Epithelial cell of proximal tubule (primary cell): ENCODE measurements at places on chromosomes 1 and 21.

- no peak for DNase-seq
Observed at GRCh38 chr1:205512059-205513045, 7.9 kb downstream of the CDK18 start.

- DNase-seq, result no peak
Observed at GRCh38 chr1:119372503-119373086, 4.0 kb downstream of the HAO2 start.

- no peak for DNase-seq
Observed at GRCh38 chr1:12669529-12670068, 25.7 kb downstream of the AADACL4 start.

- DNase-seq, result no peak
Observed at GRCh38 chr1:35285771-35286606, 17.5 kb downstream of the ZMYM4 start.

DNA sequence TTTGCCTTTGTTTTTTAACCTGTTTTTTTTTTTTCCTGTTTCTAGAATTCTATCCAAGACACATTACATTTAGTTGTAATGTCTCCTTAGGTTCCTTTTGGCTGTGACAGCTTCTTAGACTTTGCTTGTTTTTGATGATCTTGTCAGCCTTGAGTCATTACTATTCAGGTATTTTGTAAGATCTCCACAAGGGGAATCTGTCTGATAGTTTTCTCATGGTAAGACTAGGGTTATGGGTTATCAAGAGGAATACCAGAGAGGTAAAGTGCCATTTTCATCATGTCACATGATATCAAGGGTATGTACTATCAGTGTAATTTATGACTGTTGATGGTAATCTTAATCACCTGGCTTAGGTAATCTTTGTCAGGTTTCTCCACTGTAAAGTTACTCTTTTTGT, 99.1 kb upstream of the GFI1 start:
- no peak for DNase-seq

DNA sequence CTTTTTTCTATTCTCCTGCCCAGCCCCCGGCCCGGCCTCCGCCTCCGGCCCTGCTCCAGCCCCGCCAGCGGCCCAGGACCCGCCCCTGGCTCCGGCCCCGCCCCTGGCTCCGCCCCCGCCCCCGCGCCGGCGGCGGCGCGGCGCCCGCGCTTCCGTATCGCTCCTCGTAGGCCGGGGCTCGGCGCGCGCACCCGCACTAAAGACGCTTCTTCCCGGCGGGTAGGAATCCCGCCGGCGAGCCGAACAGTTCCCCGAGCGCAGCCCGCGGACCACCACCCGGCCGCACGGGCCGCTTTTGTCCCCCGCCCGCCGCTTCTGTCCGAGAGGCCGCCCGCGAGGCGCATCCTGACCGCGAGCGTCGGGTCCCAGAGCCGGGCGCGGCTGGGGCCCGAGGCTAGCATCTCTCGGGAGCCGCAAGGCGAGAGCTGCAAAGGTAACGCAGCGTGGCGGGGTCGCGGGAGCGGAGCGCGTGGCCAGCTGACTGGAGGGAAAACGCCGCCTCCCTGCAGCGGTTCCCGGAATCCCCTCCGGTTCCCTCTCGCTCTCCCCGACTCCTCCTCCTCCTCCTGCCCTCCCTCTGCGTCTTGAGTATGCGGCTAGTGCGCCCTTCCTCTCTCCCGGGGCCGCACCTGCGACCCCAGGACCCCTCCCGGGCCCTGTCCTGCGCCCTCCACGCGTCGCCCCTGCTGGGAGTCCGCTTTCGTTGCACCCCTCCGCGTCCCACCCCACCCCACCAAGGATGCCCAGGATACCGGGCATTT, at the start of gene IFNAR2:
IFNAR2 (plus strand) TSS at position 155 of the 761 bp plus-strand sequence. CDS start 11,985 bp downstream, outside the sequence.
- DNase-seq, result no peak

DNA sequence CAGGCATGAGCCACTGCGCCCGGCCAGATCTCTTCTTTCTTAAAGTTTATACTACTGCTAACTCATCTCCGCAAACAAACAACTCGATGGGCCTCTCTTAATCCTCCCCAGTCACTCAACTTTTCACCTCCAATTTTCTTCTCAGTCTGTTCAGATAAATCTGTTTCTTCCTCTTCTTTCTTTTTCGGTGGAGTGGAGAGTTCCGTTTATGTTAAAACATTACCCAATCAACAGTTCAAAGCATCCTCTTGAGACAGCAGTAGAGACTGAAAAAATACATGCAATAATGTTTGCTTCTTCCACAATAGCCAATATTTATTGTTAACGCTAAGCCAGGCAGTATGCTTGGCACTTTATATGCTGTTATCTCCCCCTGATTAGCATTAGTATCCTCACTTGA, 1.4 kb upstream of the ANKRD13C start:
- DNase-seq, result no peak

DNA sequence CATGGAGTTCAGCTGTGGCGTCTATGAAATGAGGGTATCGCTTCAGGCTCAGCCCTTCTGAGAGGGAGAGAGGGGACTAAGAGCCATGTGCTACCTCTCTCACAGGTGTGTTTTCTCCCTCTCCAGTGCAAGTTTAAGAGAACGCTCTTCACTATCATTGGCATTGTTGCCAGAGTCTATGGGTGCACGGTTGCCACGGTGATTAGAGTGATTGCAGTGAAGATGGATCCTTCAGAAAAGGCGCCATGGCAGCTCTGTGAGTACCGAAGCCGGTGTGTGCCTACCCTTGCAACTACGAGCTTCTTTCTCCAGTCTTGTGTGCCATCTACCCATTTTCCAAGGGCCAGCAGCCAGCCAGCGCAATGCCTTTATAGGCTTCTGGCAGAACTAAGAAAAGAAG, 290.5 kb downstream of the OMA1 start:
- no peak for DNase-seq

DNA sequence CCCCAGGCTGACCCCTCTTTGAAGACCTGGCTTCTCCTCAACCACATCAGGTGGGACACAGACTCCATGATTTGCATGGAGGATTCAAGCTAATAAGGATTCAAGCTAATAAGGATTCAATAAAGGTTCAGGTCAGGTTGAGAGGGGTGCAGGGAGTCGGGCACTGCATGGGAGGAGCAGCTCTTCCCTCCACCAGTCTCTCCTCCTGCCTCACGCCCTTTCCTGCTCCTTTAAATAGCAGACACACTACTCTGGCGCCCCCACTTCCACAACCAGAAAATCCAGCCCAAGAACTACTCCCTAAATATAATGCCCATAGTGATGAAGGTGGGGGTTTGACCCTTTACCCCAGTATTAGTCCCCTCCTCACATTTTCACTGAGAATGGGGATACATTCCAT, 7.1 kb downstream of the MEX3A start:
- DNase-seq, result no peak

DNA sequence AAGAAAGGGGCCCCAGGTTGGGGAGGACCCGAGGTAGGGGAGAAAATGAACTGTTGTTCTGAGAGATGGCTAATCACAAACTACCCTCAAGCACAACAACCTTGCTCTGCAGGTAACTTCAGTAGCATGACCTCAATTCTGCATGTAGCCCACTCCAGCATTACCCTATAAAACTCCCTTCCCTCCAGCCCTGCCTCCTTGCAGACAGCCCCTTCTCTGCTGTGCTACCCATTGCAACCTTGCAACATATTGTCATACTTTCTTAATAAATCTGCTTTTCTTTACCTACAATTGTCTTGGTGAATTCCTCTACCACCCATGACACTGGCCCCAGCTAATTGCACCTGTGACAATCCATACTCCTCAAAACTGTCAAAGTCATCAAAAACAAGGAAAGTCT, 428.9 kb downstream of the MATN1 start:
- DNase-seq, result no peak

GRCh38 chr1:17355898-17356297, 16.1 kb upstream of the PADI6 start:
- no peak for DNase-seq

DNA sequence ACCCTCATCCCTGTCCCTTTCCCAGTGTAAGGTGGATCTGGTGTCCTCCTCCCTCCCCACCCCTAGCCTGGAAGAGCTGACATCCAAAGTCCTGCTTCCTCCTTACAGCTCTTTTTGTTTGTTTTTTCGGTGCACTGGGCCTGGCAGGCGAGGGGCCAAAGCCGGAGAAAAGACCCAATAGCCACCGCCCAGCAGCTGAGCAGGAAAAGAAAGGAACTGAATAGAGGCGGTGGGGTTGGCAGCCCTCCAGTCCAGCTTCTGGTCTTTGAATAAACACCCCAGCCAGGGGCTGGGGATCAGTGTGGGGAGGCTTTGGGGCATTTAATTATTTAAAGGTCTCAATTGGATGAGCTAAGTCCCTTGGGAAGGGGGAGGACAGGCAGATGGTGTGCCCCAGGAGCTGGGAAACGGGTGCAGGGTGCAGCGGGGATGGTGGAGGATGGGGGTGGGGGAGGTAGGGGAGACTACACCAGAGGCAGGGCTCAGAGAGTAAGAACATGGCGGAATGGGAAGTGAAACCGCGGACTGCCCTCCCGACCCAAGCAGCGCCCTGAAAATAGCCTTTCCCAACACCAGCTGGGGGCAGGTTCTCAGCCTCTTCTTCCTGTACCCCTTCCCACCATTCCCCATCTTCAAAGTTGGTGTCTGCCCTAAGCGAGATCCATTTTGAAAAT, 20.2 kb downstream of the BTG2 start:
- DNase-seq, result no peak

DNA sequence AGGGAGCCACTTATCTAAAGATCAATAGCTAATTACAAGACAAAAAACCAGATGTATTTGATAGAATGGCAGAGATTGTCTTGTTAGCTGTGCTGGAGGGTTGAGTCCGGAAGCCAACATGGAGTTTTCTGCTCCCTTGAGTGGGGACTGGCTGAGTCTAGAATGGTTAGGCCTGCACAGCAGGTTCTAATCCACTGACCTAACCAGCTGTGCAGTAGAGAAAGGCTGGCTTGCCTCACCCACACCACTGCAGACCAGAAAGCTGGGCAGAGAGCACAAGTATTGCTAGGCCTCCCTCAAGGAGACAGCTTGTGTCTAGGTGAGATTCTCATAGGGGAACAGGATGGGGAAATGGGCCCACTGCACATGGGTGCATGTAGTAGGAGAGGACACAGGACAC, 11.7 kb upstream of the GNG12 start:
- DNase-seq, result no peak

GRCh38 chr1:44723064-44723463, 7.9 kb downstream of the RNU5D-1 start:
- no peak for DNase-seq

DNA sequence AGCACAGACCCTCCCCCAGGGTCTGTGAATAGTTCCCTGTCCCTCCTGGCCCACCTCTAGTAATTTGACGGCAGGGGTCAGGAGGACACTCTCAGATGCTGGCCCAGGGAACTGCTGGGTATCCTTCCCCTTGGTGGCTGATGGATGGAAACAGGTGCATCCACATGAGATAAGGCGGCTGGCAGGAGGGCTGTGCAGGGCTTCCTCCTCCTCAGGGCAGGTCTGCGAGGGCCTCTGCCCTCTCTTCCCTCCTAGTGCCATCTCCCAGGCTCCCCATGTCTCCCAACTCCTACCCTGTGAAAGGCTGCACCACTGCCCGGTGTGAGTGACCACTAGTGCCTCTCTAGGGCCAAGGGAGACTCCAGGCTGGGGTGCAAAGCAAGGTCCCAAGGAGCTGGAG, 123.9 kb downstream of the GLIS1 start:
- DNase-seq, result no peak

GRCh38 chr1:84946631-84947030, 50.3 kb downstream of the MCOLN2 start:
- no peak for DNase-seq

DNA sequence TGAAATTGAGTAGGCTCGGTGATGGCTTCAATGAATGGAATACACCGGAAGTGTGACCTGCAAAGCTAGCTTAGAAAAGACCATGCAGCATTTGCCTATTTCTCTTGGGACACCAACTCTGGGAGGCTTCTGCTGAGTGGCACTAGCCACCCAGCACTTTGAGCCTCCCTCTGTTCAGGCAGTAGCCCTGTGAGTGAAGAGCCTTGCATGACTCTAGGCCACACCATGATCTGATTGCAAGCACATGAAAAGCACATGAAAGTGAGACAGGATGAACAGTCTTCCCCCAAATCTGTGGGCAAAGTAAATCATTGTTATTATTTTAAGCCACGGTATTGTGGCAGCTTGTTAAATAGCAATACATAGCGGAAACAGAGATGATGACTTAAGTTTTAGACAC, 2.8 kb downstream of the CD48 start:
- DNase-seq, result no peak

DNA sequence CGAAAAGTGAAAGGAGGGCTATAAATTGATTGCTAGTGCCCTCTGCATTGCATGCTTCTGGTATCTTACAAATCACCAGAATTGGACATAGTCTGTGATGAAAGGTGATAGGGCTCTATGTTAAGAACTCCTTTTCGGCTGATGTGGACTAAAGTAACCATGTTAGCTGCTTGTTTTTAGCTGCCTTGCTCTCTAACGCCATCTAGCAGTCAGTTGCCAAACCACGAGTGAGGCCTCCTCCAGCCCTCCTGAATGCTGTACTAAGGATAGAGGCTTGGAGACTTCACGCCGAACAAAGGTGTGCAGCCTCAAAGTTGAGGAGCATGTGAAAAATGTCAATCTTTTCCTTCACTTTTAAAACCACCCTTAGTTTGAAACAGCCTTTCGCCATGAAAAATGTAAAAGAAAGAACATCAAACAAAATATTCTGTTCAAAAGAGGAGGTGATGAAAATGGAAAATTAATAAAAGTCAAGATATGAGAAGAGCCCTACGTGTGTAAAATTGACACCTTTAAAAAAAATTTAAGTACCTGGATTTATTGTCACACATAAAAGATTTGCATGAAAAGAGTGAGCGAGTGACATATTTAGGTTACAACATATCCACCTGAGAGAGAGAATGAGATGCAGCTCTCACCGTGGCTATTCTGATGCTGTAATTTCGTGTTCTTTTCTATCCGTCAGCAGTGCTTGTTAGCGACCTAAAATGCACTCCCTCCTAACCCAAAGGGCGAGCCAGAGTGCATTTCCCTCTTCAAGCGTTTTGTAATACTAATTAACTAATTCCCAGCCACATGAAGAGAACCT, 8.1 kb downstream of the LRRC53 start:
- DNase-seq, result peak; percentile 4

DNA sequence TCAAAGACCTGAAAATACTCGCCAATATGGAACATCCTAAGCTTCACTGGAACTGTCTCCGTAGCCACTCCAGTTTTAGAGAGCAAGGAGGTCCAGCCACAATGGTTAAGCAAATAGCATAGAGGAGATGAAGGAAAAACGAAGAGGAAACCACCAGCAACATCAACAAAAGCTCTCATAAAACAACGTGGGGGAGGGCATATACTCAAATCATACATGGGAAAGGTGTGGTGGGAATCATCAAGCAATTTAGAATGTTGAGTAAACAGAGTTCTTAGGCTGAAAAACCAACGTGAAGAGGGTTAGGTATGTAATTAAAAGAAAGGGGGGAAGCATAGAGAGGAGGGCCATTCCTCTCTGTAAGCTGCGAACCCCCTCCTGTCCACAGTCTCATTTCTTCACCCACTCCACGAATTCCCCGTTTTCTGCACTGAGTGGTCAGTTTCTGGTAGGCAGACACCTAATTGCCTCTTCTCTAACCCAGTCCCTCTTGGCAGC, 1.0 kb downstream of the TMEM59 start:
- DNase-seq, result no peak

GRCh38 chr21:46150491-46151121, 4.8 kb downstream of the FTCD start:
- no peak for DNase-seq

- no peak for DNase-seq
Observed at GRCh38 chr1:187326557-187326956, 497.8 kb downstream of the PLA2G4A start.

GRCh38 chr1:42258218-42258617, 76.8 kb downstream of the FOXJ3 start:
- no peak for DNase-seq

GRCh38 chr1:242827538-242827937, 303.0 kb upstream of the PLD5 start:
- no peak for DNase-seq

- no peak for DNase-seq
Observed at GRCh38 chr1:234926559-234927311, 201.9 kb downstream of the TOMM20 start.

GRCh38 chr1:202998836-202999750, 8.1 kb upstream of the TMEM183A start:
- DNase-seq, result no peak
